ENCODE measurements at places on chromosomes 6 and 20.

GRCh38 chr20:33751775-33752174 is 20.0 kb downstream of the ZNF341 start:
- DNase-seq = no peak

GRCh38 chr6:8608737-8609136 is 173.4 kb upstream of the SLC35B3 start:
- DNase-seq = no peak

- DNase-seq = no peak
Measured at GRCh38 chr6:149277621-149278020, 39.9 kb upstream of the TAB2 start.

GRCh38 chr20:50003253-50003656 is 20.5 kb downstream of the SNAI1 start:
- DNase-seq = no peak

DNA sequence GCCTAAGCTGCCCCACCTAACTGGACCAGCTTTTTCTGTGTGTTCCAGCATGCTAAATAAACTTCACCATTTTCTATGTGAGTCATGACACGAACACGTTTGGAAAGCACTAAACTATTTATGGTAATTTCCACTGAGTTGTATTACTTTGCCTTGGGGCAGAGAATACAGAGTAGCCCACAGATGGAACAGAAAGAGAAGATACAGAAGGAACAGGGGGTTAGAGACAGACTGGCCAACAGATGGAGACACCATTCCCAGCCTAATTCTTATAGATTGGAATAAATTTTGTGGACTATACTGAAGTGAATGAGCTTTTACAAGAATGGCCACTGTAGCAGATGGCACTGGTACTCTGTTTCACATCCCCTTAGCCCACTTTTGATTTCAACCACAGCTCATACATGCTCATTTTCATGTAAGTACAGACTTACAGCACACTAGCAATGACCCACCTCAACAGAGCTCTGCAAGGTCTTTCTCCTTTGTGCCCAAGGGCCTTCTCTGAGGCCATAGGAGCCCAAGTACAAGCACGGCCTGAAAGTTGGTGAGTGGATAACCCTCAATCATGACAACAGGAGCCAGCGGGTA is 13.1 kb upstream of the NT5DC1 start:
- no peak for DNase-seq

GRCh38 chr20:51696304-51697071 is 71.7 kb downstream of the ATP9A start:
- no peak for DNase-seq

DNA sequence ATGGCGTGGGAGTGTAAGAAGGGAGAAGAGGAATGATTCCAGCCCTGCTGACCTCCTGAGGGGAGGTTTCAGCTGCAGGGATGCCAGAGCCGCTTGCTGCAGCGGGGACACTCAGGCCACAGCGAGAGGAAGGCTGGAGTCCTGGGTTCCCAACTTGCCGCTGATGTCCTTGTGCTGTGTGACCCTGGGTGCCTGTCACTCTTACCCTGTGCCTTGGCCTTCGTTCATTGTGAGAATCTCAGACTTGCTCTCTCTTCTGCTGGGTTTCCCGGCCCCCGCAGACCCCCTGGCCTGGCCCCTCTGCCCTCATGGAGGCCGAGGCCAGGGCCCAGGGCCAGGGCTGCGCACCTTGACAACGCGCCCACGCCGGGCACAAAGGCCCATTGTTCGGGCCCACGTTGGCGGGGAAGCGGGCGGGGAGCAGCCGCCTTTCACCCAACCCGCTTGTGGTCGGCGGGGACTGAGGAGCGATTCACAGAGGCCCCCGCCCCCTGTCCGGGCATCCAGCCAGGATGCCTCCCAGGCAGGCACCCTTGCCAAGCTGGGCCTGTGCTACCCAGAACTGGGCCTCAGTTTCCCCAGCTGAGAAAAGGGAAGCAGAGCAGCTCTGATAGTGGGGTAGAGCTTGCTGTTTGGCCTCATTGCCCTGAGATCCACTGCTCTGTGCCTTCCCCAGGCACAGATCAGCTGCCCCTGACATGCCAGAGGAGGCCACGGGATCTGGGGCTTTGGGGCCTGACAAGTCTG is 52.4 kb downstream of the CEBPB start:
- DNase-seq = peak; percentile 79

GRCh38 chr6:161496941-161497340 is 223.1 kb upstream of the AGPAT4 start:
- DNase-seq = no peak

DNA sequence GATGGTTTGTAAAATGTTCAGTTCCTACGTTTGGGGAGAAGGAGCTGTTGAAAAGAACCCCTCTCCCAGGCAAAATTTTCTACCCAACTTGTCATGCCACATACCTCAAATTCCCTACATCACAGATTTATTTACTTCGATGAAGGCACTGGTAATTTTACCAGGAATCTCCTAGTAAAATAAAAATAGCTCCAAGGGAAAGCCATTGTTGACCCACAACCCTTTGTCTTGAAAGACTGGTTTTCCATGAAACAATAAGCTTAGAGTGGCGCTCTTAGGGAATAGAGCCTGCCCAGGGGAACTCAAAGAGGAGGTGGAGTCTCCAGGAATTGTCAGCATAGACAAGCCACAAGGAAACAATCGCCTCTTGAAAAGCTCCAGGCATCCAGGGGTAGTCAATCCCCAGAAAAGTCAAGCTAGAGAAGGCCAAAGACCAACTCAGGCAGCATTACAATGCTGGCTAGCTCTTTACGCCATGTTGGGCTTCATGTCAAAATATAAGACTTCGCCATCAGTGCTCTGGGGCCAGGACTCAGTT is 99.2 kb upstream of the RREB1 start:
- DNase-seq = no peak

DNA sequence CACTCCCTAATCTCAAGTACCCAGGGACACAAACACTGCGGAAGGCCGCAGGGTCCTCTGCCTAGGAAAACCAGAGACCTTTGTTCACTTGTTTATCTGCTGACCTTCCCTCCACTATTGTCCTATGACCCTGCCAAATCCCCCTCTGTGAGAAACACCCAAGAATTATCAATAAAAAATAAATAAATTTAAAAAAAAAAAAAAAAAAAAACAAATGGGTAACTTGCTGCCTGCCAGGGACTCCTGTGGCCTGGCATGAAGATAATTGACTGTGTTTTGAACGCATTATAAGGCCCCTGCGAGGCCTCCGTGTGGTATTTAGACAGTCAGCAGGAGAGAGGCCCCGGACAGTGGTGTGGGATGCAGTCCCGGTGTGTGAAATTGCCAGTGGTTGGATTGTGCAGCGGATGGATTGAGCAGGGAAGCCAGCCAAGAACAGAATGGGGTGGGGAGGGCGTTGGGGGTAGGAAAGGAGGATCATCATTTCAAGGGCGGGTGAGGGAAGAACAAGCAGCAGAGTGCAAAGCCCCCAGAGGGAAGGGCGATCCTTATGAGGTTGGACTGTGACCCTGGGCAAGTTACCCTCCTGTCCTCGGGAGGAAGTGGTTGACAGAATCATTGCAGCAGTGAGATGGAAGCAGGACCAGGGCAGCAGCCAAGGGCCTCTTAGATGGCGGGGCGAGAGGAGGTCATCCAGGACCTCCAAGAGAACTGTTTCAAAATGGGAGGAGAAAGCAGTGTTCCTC is 43.3 kb downstream of the PPARD start:
- DNase-seq = no peak

DNA sequence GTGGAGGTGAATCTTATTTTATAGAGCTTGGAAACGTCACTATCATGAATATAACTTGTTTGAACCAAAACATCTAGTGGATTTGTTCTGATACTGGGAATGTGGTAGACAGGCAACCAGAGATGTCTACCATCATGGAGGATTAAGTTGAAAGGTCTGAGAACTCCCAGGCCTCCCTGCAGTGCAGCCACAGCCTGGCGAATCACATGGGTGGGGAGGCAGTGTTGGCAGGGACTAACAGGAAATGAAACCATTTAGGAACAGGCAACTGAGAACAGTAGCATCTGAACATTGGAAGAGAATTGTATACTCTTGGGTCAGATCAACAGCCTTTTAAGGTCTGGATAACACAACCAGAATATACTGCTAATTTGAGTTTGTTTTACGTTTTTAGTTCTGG is 22.3 kb upstream of the CEP162 start:
- no peak for DNase-seq
